ENCODE measurements at places on chromosomes 6 and 20.

DNA sequence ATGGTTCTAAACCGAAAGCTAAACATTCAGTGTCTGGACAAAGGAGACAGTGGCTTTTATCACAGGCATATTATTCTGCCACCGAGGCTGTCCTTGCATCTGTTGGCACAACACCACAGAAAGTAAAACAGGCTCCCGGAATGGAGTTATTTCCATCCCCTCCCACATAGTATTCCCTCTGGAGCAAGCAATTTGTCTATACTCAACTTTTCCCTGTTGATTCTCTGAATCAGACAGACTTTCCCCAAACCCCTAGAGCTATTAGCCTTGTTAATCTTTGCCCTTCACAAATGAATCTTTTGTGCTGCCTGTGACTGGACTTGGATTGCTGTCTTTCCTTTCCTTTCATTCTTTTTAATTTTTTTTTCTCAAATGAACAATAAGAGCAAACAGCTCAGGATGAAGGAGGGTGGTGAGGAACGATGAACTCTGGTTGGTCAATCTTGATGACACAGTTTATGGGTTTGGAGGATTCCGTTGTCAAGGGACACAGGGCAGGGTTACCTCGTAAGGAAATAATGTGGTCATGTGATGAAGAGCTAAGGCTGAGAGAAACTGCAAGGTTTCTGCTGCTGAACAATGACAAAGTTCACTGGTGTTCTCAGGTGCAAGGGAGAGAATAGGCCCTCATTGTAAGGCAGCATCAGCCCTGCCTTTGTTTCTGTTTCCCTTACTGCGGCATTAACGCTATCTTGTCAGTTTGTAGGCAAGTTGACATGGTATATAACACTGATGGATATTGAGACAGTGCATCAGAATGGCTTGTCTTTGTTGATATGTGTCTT lies 275.0 kb upstream of the BMP2 start:
- no peak for DNase-seq

DNA sequence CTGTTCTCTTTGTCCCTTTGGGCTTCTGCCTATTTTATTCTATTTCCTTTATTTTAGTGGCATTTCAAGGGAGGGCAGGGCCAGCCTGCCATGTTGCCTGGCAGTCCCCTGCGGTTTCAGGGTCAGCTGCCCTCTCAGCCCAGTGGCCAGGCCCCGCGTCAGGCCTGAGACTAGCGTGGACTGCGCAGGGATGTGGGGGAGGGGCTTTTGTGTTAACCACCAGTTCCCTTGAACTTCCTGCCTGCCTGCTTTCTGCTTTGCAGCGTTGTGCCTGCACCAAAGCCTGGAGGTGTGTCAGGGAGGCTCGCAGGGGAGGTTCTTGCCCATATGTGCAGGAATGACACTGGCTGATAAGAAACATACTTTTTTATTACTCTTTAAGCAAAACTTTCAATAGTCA lies 157.6 kb downstream of the SLC35B3 start:
- DNase-seq: no peak

GRCh38 chr20:32135983-32136515 lies 26.5 kb downstream of the TM9SF4 start:
- DNase-seq: no peak

DNA sequence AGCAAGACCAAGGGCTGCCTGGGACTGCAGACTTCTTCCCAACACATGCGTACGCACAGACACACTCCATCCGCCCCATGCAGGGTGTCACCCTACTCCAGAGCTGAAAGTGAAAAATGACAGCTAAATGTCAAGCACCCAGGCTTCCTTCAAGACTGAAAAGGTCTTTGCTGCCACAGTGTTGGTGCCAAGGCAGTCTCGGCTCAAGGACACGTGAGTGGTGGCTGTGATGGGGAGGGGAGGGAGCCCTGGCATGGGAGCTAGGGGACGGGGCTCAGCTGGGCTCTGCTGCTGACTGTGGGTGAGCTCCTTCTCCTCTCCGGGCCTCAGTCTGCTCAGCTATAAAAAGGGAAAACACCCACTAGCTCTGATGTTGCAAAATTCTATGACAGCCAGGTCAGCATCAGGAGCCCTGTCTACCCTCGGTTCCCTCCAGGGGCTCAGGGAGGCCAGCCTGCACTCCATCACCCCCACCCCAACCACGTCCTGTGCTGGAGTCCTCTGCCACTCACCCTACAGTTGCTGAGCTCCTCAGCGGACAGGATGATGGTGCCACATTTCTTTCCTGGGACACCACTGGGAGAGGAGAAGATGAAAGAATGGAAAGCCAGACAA lies 47.6 kb downstream of the CPNE5 start:
- DNase-seq: no peak

DNA sequence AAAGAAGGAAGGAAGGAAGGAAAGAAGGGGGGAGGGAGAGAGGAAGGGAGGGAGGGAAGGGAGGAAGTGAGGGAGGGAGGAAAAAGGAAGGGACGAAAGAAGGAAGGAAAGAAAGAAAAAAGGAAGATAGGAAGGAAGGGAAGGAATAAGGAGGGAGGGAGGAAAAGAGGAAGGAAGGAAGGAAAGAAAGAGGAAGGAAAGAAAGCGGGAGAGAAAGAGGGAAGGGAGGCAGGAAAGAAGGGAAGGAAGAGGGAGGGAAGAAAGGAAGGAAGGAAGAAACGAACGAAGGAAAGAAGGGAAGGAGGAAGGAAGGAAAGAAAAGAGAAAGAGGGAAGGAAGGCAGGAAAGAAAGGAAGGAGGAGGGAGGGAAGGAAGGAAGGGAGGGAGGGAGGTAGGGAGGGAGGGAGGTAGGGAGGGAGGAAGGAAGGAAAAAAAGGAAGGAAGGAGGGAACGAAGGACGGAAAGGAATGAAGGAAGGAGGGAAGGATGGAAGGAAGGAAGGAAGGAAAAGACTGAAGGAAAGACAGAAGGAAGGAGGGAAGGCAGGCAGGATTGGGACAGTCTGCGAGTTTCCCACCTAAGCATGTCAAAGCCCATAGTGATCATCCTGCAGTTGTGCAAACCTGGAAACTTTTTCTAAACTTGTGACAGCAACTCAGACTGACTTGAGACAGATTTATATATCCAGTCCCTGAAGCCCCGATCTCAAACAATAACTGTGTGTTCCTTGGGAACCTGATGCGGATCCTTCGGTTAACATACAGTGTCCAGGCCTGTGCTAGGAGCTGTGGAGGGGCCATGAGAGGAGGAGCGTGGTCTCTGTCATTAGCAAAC lies 59.8 kb upstream of the IYD start:
- DNase-seq: no peak

DNA sequence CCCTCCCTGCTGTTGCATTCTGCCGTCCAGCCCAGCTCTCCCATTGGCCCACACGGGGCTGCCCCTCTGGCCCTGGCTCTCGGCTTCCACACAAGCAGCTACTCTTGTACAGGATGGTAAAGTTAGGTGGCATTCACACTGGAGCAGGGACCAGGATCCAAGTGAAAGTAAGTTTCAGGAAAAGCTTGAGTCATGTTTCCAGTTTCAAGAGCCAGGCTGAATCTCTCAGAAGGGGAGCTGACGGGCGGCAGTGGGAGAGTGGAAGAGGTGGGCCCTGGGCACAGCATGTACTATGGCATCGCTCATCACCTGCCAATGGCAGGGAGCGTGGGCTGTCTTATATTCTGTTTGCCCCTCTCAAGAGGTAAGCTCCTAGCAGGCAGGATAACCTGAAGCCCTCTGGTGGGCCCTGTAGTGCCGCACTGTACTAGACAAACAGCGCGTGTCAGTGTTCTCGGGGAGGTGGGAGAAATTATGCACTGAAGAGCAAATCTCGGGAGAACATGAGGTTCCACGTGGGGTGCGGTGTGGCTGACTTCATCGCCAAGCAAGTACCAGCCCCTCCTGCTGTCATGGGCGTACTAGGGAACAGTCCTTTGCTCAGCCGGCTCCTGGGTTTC lies 241.5 kb downstream of the NRN1 start:
- no peak for DNase-seq

- no peak for DNase-seq
Measured at GRCh38 chr6:13147376-13147775, 181.0 kb downstream of the TBC1D7 start.

DNA sequence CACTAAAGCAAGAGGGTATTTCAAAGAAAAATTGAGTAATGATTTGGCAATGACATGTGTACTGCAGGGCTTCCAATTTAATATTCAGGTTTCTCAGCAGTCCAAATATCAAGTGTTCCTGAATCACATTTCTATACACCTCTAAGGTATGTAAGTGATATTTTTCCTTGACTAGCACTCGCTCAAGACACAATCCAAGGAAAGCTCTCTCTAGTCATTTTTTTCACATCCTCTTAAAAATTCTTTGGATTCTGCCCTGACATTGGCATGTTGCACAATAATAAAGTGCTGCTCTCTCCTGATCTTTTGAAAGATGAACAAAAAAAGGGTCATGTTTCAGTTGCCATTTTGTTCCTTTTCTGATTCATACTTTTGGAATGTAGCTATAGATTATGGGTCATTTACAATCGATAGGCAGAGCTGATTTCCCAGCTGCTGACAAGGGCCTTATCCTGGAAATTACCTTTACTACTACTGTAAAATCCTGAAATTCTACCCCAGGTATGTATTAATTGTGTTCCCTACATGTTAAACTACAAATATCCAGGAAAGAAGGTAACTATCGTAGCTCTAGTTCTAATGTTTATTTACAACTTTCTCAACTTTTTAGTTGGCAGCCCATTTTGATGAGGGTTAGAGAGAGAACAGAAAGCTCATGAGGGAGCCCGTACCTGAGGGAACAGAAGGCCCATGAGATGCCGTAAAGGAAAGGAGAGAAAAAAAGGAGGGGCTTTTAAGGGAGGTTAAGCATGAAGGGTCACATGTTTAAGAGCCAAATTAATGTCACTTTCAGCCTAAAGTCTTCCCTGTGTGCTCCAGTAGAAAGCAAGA lies 22.2 kb upstream of the ADGRG6 start:
- DNase-seq: no peak

DNA sequence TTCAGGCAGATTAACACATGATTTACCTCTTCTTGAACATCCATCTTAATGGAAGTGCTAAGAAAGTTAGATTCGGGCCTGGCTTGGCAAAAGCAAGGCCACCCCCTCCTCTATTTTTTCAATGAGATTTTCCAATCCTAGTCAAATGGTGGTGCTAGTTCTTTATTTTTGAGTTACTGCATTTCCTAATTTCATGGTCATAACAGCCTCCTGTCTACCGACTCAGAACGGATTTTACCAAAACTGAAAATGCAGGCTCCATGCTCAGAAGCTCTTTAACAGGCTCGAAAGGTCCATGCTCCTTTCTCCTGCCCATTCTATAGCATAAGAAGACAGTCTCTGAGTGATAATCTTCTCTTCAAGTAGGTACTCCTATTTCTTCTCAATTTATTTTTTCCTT lies 117.2 kb upstream of the ESR1 start:
- no peak for DNase-seq

GRCh38 chr6:105500693-105501092 lies 97.8 kb upstream of the PREP start:
- DNase-seq: no peak

GRCh38 chr20:64224351-64225170 lies 31.0 kb upstream of the PCMTD2 start:
- no peak for DNase-seq

GRCh38 chr6:79810185-79810705 lies 137.1 kb downstream of the ELOVL4 start:
- no peak for DNase-seq

GRCh38 chr6:104606361-104606760 lies 253.4 kb downstream of the HACE1 start:
- no peak for DNase-seq

DNA sequence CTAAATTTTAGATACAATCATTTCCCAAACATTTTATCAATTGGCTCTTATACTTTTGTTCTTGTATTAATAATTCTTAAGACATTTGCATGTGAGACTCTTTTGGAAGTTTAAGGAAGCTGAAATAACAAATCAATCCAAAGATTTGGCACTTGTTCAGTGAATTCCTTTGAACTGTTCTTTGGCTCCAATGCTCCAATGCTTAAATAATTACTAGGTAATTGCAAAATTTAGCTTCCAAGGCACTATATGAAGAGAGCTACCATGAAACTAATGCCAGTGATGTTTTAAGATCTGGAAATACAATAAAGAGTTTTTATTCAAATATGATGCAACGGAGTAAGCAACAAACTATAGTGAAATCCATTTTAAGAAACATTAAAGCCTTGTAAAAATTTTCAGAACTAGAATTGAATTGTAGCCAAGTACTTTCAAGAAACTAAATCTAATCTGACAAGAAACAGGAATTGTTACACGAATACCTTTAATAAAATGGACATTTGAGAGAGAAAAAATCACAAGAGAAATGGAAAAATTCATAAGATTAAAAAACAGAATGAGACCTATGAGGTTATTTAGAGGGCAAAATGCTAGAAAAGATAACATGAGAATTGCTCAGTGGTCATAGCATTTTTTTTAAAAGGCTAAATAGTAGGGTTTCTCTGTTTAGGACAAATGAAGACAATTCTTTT lies 43.6 kb upstream of the SMLR1 start:
- DNase-seq: no peak

DNA sequence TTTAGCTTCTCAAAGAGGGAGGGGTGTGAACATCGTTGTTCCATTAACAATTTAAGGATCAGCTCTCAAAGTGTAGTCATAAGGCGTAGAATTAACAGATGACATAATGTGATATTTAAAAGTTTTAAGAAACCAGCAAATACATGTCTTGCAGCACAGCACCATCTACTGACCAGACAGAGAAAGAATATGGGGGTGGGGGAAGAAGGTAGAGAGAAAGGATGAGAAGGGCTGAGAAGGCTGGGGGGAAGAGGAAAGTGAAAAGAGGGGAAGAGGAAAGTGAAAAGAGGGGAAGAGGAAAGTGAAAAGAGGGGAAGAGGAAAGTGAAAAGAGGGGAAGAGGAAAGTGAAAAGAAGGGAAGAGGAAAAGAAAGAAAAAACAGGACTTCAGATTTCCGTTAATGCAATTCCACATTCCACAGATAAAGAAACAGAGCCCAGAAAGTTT lies 80.9 kb downstream of the HAO1 start:
- no peak for DNase-seq

- no peak for DNase-seq
Measured at GRCh38 chr20:24708411-24709295, 239.2 kb downstream of the SYNDIG1 start.

DNA sequence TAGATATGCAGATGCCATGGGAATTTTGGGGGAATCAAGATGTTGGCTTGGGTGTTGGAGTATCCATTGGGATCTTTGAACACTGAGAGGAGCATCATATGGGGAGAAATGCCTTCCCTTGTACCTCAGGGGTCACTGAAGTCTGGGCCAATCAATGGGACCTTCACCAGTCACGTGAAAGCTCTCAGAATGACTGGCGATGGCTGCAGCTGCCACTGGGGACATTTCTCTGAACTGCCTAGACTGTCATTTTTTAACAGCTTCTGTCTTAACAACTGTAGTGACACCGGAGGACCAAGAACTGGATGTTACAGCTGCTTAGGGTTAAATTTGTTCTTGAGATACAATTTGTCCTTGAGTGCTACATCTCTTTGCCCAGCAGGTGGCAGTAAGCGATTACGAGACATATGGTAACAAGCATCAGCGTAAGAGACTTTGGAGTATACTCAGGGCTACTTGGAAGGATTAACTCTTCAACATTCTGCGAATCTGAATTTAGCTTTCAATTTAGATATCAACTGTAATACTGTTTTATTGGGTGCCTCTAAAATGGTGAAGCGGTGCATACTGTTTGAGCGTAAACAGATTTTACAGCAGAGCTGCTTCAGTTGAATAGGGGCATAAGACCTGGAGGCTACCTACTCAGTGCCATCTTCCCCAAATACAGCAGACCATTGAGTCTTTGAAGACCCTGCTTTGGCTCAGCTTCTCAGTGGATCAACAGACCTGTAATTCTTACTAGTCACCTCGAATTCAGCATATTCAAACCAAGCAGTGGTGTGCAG lies 36.0 kb downstream of the CCN2 start:
- DNase-seq: peak; percentile 42

Measured in stimulated activated CD4-positive, alpha-beta T cell treated with anti-CD3 and anti-CD28 coated beads, Interleukin-4, amount 100 ng/mL, for 1 hour (primary cell).